ENCODE measurements at places on chromosomes 13 and 19.
A peak's percentile ranks its signal among the peaks of the same experiment; 100 is the strongest.

- DNase-seq, result peak; percentile 50
These were observed at the start of gene SPART for GRCh38 chr13:36346222-36347083. SPART (minus strand) TSS chr13:36346394; CDS start chr13:36335830, 10,564 bp downstream.

DNA sequence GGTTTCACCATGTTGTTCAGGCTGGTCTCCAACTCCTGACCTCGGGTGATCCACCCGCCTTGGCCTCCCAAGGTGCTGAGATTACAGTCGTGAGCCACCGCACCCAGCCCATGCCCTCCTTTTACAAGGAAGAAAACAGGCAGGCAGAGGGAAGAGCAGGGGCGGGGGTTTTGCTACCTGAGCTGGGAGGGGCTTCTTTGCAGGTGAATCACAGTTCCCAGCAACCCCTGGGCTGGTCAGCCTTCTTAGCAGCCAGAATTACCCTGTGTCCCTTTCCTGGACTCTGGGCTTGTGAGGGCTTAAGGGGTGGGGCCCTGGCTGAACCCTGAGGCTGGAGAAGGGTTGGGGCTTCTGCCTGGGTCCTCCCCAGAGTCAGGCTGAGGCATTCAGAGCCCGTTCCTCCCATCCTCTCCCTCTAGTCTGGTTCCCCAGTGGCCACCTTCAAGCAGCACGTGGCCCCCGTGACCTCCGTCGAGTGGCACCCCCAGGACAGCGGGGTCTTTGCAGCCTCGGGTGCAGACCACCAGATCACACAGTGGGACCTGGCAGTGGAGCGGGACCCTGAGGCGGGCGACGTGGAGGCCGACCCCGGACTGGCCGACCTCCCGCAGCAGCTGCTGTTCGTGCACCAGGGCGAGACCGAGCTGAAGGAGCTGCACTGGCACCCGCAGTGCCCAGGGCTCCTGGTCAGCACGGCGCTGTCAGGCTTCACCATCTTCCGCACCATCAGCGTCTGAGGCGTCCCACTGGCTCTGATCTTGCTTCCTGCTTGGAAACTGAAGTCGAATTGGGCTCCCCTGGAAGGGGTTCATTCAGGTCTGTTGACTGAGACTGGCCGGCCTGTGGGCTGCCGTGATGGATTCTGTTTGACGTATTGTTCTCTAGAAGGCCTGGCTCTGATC is 2.8 kb upstream of the KCNJ14 start:
- DNase-seq, result no peak

DNA sequence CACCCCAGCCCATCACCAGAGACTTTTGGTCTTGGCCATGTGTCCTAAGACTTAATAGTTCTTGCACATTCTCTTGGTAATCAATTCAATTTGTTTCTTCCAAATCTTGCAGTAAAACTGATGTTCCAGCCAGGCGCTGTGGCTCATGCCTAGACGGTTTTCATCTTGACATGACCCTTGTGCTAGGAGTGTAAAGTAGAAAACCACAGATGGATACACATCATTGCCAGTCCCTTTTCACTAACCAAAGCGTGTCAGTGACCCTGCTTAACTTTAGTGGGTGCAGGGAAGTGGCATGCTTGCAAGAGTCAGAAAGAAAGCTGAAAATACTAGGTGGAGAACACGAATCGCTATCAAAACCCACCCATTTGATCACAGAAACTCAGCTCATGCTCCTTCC is 18.0 kb upstream of the CD70 start:
- DNase-seq, result no peak

DNA sequence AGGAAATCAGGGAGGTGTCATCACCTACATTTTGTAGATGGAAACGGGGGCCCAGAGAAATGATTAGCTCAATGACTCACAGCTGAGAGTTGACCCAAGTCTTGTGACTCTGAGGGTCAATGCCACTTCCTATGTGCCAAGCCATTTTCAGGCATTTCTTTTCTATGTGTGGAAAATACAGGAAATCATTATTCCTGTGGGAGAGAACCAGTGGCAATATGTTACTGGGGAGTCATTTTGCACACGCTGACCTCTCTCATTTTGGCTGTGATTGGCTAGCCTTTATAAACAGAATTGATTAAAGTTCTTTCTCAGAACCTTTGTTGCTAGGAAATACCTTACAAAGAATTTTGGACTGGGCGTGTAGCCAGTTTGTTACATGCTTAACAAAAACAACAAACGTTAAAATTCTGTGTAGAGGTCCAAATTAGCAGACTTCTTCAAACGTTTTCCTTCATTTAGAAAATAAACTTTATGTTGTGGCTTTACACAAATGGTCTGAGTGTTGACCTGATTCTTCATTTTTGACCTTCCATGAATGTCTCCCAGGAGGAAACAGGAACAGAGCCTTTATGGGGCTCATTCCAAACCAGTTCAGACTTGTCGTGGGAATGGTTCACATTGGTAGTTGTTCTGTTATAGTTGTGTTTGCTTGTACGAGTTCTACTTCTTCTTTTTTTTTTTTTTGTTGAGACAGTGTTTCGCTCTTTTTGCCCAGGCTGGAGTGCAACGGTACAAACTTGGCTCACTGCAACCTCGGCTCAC is 11.4 kb downstream of the PCCA start:
- no peak for DNase-seq

GRCh38 chr13:22074403-22074802 is 403.5 kb downstream of the FGF9 start:
- no peak for DNase-seq

- DNase-seq, result no peak
These were observed 3.0 kb upstream of the SHISA7 start for GRCh38 chr19:55446060-55446459.

- no peak for DNase-seq
These were observed 20.5 kb downstream of the CCDC8 start for GRCh38 chr19:46392837-46393236.

DNA sequence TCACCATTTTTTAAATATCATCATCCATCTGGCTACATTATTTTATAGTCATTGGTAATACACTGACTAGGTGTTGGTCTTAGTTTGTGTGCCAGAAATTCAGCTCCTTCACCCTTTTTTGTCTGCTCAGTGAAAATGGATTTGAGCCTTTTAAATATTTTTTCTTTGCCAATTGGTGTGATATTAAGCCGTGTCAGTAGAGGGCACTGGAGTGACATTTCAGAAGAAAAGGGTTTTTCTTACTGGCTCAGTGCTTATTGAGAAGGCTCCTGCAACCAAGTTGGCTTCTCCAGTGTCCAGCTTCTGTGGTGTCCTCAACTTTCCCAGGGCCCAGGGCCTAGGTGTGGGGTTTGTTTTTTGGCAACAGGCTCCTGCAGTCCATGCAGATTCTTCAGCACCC is 546.6 kb downstream of the DACH1 start:
- DNase-seq, result no peak

- DNase-seq, result no peak
These were observed 12.8 kb downstream of the PDE4A start for GRCh38 chr19:10433131-10433536.

GRCh38 chr19:33349319-33350289 is 23.9 kb upstream of the CEBPG start:
- no peak for DNase-seq

GRCh38 chr19:56193981-56194640 is 3.5 kb downstream of the ZSCAN5B start:
- no peak for DNase-seq

- no peak for DNase-seq
These were observed 83.6 kb downstream of the FGF14 start for GRCh38 chr13:102318233-102318632.

DNA sequence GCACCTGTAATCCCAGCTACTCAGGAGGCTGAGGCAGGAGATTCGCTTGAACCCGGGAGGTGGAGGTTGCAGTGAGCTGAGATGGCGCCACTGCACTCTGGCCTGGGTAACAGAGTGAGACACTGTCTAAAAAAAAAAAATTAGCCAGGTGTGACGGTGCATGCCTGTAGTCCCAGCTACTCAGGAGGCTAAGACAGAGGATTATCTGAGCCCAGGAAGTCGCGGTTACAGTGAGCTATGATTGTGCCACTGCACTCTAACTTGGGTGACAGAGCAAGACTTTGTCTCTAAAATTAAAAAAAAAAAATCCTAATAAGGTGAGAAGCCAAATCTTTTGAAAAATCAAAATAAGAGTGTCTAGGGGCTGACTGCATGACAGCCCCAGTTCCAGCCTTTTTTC is 9.7 kb upstream of the CEBPA start:
- no peak for DNase-seq

GRCh38 chr19:51599084-51599483 is 28.0 kb downstream of the ZNF175 start:
- no peak for DNase-seq

GRCh38 chr19:28500982-28501630 is 711.8 kb downstream of the UQCRFS1 start:
- no peak for DNase-seq

GRCh38 chr13:25276748-25277147 is 10.5 kb downstream of the MTMR6 start:
- DNase-seq, result no peak

GRCh38 chr19:1366899-1367870 is 16.5 kb upstream of the NDUFS7 start:
- DNase-seq, result no peak

- DNase-seq, result no peak
These were observed 1397.4 kb upstream of the SPRY2 start for GRCh38 chr13:81738364-81738763.

DNA sequence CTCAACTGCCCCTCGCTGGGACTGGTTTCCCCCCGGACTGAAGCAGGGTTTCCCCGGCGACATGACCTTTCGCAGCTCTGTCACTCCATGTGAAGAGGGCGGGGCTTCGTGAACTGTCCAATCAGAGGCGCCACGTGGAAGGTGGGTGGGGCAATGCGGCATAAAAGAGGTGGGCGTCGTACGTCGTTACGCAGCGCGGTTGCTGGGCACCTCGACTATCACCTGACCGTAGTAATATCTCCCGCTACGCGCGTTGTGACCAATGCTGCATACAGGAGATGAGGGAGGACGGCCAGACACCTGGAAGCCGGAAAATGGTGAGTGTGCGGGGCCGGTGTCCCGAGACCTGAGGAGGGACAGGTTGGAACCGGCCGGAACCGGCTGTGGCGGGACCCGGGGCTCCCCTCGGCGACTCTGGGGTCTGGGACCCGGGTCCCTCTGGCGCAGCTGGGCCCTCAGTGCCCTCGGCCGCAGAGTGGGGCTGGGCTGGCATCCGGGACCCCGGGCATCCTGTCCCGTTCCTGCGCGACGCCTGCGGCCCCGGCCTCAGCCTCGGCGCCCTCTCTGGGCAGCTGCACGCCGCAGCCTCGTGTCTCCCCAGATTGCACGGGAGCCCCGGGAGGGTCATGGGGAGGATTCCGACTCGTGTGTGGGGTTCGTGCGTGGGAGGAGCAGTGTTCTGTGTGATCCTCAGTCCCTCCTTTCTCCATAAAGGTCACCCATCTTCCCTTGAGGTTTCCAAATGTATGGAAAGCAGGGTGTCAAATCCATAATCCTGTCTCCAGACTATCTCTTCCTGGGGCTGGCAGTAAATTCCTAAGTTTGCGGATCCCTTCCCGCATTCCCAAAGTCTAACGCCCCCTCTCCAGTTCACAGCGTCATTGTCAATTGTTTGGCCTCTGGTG is 32.2 kb downstream of the ZNF136 start:
- DNase-seq, result no peak

- DNase-seq, result no peak
These were observed 45.8 kb downstream of the MLLT1 start for GRCh38 chr19:6233827-6234511.

DNA sequence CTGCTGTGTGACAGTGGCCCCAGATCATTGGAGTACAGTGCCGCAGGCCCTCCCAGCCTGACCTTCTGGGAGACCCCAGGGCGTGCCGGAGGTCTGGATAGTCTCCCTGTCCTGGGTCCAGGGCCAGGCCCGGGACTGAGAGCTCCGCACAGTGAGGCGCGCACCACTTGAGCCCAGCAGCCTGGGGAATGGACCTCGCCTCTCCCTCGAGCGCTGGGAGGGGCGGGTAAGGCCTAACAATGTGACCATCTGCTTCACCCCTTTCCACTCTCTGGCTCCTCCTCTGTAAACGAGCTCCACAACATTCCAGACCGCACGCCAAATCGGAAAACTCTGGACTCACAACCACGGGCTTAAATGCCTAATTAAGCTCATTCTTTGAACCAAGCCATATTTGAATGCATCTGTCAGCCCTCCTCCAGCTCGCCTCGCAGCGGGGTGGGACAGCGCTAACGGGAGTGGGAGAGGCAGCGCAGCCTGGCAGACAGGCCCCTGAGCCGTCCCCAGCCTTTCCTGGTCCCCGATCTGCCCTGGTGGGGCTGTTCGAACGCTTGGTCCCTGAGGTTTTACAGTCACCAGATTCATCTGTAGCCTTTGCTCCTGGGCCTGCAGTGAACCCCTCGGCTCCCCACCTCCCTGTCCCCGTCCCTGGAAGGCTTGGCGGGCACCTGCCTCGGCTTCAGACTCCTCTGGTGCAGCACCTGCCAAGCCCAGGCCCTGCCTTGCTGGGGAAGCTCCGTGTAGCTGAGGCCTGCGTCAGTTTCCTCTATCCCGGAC is 120.7 kb upstream of the VSTM2B start:
- no peak for DNase-seq

DNA sequence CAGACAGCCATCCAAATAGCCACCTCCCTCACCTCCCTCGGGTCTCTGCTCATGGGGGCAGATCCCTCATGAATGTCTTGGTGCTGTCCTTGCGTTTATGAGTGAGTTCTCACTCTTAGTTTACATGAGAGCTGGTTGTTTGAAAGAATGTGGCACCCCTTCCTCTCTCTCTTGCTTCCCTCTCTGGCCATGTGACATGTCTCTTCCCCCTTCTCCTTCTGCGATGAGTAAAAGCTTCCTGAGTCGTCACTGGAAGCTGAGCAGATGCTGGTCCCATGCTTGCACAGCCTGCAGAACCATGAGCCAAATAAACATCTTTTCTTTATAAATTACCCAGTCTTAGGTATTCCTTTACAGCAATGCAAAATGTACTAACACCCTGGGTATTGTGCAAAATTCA is 208.7 kb downstream of the LACC1 start:
- no peak for DNase-seq

GRCh38 chr13:94416454-94417080 is 62.9 kb downstream of the DCT start:
- DNase-seq, result no peak

DNA sequence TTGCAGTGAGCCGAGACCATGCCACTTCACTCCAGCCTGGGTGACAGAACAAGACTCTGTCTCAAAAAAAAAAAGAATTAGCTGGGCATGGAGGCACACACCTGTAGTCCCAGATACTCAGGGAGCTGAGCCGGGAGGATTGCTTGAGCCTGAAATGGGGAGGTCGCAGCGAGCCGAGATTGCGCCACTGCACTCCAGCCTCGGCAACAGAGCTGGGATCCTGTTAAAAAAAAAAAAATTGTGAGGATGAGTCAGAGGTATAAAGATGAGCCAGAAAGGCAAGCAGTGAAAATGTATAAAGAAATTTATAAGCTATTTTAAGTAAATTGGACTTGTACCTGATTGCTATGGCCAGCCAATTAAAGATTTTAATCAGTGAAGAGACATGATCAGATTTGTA is 21.1 kb downstream of the KBTBD6 start:
- DNase-seq, result no peak

GRCh38 chr13:20940083-20940482 is 37.5 kb upstream of the XPO4 start:
- peak; percentile 66 for DNase-seq

GRCh38 chr19:18781885-18782527 is 9.1 kb downstream of the COMP start:
- DNase-seq, result no peak
